Activated CD8-positive, alpha-beta memory T cell treated with anti-CD3 and anti-CD28 coated beads, Interleukin-2, amount 10 ng/mL, durations not matched to agents 7 days and 5 days (primary cell): ENCODE measurements at places on chromosomes 2 and 18. TPM values are rescaled to one million over a fixed set of nuclear protein-coding genes. Genes with fewer than 3 reads are reported as not detected.

Gene COA5
- 22.2 TPM for total RNA-seq

Gene TMEM247
- total RNA-seq = not detected

- no peak for DNase-seq
- H3K36me3 ChIP-seq = no peaks in the 10 kb centered on the region
- no peak overlapping the region for H3K4me3 ChIP-seq
- H3K27me3 ChIP-seq = peaks cover 31% of the 10 kb centered on the region
- H3K4me1 ChIP-seq = no peaks in the 10 kb centered on the region
These were observed 22.7 kb upstream of the PKDCC start for GRCh38 chr2:42025151-42025582.

DNA sequence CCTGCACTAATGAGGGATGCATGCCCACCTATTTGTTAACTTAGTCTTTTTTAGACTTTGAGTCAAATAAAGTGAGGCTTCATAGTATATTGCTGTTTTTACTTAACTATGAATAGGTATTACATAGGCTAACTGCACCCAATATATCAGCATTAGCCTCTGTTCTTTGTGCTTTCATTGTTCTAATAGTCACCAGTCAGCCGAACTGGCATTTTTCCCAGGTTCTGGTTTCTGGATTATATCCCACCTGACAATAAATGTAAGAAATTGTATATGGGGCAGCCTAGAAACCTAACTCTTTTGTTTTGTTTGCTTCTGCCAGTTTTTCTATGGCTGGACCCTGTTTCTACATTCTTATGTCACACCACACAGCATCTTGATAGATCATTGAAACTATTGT, 1672.4 kb upstream of the LRRTM1 start:
- H3K36me3 ChIP-seq = no peaks in the 10 kb centered on the region
- H3K27ac ChIP-seq = no peak overlapping the region
- H3K27me3 ChIP-seq = no peaks in the 10 kb centered on the region

GRCh38 chr18:58375051-58375450, 253.8 kb downstream of the ALPK2 start:
- H3K27me3 ChIP-seq = no peaks in the 10 kb centered on the region
- H3K4me1 ChIP-seq = no peaks in the 10 kb centered on the region
- H3K27ac ChIP-seq = no peak overlapping the region
- no peak overlapping the region for H3K4me3 ChIP-seq

DNA sequence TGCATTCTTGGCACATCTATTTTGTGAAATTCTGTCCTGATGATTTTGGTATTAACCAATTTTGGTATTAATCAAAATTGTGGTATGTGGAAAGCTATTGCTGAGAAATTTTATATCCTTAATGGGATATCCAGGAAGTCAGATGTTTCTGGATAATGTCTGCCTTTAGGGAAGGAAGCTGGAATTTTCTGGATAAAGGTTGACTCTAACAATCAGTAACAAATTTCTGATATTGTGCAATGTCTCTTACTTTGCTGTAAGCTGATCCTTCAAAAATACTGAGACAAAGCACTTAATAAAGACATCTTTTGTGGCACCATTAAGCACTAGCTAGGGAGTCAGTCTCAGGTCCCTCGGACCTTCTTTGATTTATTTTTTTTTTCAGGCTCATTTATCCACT, 100.8 kb upstream of the UGP2 start:
- H3K27me3 ChIP-seq = no peaks in the 10 kb centered on the region
- H3K4me1 ChIP-seq = no peaks in the 10 kb centered on the region
- H3K36me3 ChIP-seq = no peaks in the 10 kb centered on the region
- DNase-seq = no peak
- no peak overlapping the region for H3K4me3 ChIP-seq

- H3K27ac ChIP-seq = no peak overlapping the region
- no peak for DNase-seq
- H3K4me3 ChIP-seq = no peak overlapping the region
- peaks cover 2% of the 10 kb centered on the region for H3K36me3 ChIP-seq
These were observed 4.3 kb upstream of the ADI1 start for GRCh38 chr2:3523551-3524041.

DNA sequence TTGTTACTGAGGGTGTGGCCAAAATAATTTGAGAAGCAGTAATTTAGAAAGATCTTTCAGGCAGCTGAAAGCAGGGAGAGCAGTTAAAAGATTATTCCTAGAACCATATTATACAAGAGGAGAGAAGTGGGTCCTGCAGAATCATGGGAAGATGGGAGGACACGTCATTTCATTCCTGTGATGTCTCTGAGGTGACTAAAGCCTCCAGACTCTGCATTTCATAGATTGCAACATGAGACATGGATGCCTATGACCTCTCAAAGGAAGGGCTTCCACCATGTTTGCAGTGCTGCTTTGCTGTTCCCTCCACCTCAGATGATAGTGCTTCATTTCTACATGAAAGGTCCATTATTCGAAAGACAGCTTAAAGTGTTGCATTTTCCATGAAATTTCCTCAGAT, 788.4 kb downstream of the TSN start:
- no peaks in the 10 kb centered on the region for H3K4me1 ChIP-seq
- no peak overlapping the region for H3K4me3 ChIP-seq
- no peaks in the 10 kb centered on the region for H3K36me3 ChIP-seq
- no peaks in the 10 kb centered on the region for H3K27me3 ChIP-seq
- no peak for DNase-seq
- H3K27ac ChIP-seq = no peak overlapping the region

DNA sequence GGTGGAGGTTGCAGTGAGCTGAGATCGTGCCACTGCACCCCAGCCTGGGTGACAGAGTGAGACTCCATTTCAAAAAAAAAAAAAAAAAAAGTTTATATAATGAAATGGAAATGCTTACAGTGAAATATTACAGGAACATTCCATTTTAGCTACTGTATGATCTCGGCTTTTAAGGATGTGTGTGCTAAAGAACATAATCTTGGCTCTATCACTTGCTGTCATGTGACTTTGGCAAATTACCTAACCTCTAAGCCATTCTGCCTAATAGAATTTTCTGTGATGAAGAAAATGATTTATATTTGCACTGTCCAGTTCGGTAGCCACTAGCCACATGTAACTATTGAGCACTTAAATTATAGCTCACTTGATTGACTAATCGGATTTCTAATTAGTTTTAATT, 36.3 kb downstream of the SMAD4 start:
- no peak for DNase-seq
- H3K36me3 ChIP-seq = peaks cover 56% of the 10 kb centered on the region
- no peak overlapping the region for H3K27ac ChIP-seq
- H3K27me3 ChIP-seq = no peaks in the 10 kb centered on the region
- H3K4me1 ChIP-seq = peaks cover 8% of the 10 kb centered on the region

DNA sequence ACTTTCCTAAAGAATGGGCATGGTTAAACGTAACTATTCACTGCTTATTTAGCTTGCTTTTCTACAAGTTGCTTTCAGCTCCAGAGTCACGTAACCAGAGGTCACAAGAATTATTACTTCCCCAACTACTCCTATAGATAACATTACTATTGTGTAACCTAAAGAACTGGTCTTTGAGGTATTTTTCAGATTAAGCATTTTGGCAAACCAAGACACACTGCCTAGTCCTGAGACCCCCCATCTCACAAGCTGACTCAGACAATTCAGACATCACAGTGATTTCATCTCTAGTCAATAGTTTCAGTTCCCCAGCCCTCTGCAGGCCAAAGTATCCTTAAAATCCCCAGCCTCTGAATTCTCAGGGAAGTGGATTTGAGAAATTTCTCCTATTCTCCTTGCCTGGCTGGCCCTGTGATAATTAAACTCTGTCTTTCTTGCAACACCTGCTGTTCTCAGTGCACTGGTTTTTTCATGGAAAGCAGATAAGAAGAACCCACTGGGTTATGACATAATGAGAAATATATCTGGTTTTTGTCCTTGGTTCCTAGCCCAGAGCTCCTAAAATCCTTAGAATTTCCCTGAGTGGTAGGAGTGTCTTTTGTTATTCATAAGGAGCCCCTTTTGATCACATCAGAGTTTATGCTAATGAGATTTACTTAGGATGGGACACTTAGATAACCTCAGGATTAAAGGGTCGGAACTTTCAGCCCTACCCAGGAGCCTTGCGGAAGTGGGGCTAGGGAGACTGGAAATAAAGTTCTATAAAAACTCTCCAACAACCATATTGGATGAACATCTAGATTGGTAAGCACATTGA, 1310.8 kb upstream of the CHAC2 start:
- no peaks in the 10 kb centered on the region for H3K36me3 ChIP-seq
- no peaks in the 10 kb centered on the region for H3K4me1 ChIP-seq
- no peak overlapping the region for H3K27ac ChIP-seq
- no peaks in the 10 kb centered on the region for H3K27me3 ChIP-seq
- H3K4me3 ChIP-seq = no peak overlapping the region

DNA sequence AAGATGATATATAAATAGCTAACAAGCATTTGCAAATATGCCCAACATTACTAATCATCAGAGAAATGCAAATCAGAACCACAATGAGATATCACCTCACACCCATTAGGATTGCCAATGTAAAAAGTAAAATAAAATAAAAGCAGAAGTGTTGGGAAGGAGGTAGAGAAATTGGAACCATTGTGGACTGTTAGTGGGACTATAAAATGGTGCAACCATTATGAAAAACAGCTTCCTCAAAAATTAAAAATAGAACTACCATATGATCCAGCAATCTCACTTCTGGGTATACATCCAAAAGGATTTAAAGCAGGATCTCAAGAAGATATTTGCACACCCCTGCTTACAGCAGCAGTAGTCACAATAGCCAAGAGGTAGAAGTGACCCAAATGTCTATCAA, 99.8 kb upstream of the DAPL1 start:
- DNase-seq = no peak
- H3K4me1 ChIP-seq = no peaks in the 10 kb centered on the region
- H3K27me3 ChIP-seq = peaks cover 10% of the 10 kb centered on the region
- H3K36me3 ChIP-seq = no peaks in the 10 kb centered on the region
- H3K27ac ChIP-seq = no peak overlapping the region
- H3K4me3 ChIP-seq = no peak overlapping the region
